ENCODE measurements at places on chromosomes 2 and 18. TPM values are rescaled to one million over a fixed set of nuclear protein-coding genes. Genes with fewer than 3 reads are reported as not detected.

The LTBP1 gene
- 0.05 TPM for total RNA-seq

The HOXD4 gene
- not detected for total RNA-seq

The IL36B gene
- total RNA-seq: not detected

The PKDCC gene
- not detected for total RNA-seq

The SPC25 gene
- total RNA-seq: 21.4 TPM

The ANKRD30B gene
- not detected for total RNA-seq

The RBKS gene
- 1.6 TPM for total RNA-seq

The NEU2 gene
- not detected for total RNA-seq

The ASAP2 gene
- 0.20 TPM for total RNA-seq

The MARS2 gene
- 14.7 TPM for total RNA-seq

Data from T-helper 1 cell treated with Interleukin-12 subunit alpha and Interleukin-12 subunit beta and Interleukin-4 antibody, amounts not matched to agents 30 ng/mL and 1 ng/mL, for 36 hours (primary cell).